ENCODE measurements at places on chromosomes 1 and 21.

GRCh38 chr1:189149547-189150375 is 1327.9 kb downstream of the BRINP3 start:
- DNase-seq, result no peak

DNA sequence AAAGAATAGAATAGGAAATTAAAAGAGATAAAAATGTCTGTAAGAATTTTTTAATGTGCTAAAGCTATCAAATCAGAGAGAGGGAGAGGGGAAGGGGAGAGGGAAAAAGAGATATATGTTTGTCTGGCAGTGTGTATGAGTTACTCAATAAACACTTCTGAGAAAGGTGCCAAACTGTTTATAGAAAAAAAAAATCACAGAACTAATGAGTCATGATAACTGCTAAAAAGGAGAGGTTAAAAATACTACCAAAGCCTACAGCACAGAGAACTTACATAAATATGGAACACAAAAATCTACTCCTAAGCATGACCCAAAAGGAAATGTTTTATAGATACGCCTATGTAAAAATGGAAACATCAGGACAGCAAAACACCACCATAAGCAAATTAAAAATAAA is 45.4 kb downstream of the SELENOF start:
- peak; percentile 18 for DNase-seq

DNA sequence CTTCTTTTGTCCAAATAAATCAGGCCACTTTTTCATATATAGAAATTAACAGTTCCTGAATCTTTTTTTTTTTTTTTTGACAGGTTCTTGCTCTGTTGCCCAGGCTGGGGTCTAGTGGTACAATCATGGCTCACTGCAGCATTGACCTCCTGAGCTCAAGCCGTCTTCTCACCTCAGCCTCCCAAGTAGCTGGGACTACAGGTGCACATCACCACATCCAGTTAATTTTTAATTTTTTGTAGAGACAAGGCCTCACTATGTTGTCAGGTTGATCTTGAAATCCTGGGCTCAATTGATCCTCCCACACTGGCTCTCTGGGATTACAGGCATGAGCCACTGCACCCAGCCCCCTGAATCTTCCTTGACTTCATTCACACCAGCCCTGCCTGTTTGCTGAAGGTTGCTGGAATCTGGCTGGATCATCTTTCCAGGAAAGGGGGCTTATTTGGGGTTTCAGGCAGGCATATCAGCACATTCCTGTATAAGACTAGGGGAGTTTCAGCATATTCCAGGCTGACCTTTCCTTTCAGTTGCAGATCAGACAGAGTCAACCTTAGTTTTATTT is 78.2 kb upstream of the ARHGAP29 start:
- no peak for DNase-seq

GRCh38 chr1:165143437-165144065 is 213.0 kb downstream of the LMX1A start:
- no peak for DNase-seq

GRCh38 chr21:36881228-36881627 is 85.2 kb downstream of the HLCS start:
- peak; percentile 45 for DNase-seq

- DNase-seq, result no peak
Observed at GRCh38 chr1:228035844-228036243, 29.0 kb downstream of the WNT3A start.

DNA sequence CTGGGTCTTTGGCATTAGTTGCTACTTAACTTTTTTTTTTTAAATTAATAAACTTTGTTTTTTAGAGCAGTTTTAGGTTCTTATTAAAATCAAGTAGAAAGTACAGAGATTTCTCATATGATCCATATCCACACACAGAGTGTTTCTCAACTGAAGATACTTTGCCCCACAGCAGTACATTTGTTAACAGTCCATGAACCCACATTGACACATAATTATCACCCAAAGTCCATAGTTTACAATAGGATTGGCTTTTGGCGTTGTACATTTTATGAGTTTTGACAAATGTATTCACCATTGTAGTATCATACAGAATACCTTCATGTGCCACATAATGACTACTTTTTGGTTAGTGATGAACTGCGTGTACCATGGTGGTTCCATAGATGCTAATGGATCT is 106.8 kb downstream of the ADGRL2 start:
- no peak for DNase-seq

GRCh38 chr1:94946886-94947285 is 20.0 kb upstream of the CNN3 start:
- no peak for DNase-seq

DNA sequence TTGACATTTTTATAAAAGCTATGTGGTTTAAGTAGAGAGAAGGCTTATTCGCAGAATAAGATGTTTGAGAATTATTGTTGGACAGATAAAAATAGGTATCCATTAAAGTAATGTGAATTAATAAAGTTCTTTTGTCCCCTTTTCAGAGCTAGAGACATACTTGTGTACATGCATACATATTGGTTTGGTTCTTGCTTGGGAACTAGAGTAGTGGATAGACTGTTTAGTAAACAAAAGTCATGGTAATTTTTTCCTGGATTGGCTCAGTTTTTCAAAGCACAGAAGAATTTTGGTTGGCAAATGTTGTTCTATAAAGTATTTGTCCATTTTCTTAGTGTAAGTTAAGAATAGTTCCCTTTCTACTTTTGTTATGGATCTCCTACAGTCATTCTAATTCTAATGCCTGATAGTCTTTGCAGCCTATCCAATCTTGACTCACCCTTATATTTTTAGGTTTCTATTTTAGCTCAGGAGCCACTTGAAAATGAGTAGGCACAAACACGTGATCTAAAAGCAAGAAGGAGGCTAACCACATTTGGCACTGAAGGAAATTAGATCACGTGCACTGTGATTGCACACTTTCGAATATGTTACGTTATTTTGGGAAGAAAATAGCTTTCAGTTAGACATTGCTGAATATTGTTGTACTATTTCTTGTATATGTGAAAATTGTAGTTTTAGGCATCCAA is 47.0 kb downstream of the RABGAP1L start:
- no peak for DNase-seq

DNA sequence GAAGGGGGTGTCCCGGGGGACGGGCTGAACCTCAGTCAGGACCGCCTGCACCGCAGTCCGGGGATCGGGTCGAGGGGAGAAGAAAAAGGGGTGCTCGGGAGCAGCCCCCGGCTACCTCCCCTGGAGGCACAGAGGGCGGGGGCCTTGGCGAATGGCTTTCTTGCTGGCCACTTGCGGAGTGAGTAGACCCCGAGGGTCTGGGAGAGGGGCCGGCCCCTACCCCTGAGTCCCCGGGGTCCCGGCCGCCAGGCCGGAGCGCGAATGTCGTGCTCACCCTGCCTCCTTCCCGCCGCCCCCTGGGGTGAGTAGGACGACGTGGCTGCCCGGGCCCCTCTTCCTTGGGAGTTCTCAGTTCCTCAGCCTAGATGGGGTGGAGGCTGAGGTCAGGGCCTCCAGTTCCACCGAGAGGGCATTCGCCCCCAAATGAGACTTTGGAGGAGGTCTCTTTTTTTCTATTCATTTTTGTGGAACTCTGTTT is 113.0 kb downstream of the OSBPL9 start:
- no peak for DNase-seq

- DNase-seq, result no peak
Observed at GRCh38 chr1:8926707-8927694, 18.7 kb upstream of the CA6 start.

GRCh38 chr1:239426821-239427475 is 40.6 kb downstream of the CHRM3 start:
- DNase-seq, result no peak

GRCh38 chr1:20871419-20871818 is 84.3 kb upstream of the HP1BP3 start:
- no peak for DNase-seq

Data from AG10803 (cell line).